ENCODE measurements at places on chromosomes 6 and 20.

DNA sequence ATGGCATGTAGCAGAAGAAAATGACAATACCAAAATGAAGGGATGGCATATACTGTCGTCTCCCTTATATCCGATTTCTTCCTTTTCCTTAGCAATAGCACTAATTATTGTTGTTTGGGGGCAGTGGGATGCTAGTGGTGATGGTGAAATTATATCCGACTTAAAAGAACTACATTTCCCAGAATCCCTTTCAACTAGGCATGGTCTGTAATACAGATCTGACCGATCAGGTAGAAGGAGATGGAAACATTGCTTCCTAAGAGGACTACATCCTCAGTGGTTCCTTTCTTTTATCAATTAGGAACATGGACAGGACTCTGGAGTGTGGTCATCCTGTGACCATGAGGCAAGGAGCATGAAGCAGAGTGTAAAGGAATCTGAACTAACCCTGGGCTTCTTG, 532.6 kb downstream of the CBLN4 start:
- no peak for DNase-seq

- no peak for DNase-seq
Measured at GRCh38 chr6:106693418-106693817, 64.0 kb downstream of the QRSL1 start.

- no peak for DNase-seq
Measured at GRCh38 chr6:52571099-52571755, 5.6 kb downstream of the TRAM2 start.

- no peak for DNase-seq
Measured at GRCh38 chr20:57372581-57373350, 18.4 kb upstream of the RBM38 start.

GRCh38 chr6:120918137-120918536, 416.1 kb downstream of the TBC1D32 start:
- no peak for DNase-seq
